ENCODE measurements at places on chromosomes 4 and X.

DNA sequence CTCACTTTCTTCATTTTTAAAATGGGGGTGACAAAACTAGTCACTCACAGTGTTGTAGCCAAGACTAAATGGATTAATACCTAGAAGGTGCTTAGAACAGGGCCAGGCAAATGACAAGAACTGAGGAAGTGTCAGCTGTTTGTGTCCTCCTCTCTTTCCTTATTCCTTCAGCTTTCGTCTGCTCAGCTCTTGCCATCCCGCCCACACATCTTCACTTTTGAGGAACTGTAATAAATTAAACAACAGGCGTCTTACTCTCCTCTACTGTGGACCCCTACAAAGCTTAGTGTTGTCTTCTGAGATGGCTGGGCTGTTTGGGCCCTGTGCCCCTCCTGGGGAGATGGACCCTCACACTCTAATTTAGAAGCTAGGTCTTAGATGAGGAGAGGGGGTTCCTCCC, 2.7 kb downstream of the HPSE start:
- DNase-seq: no peak

DNA sequence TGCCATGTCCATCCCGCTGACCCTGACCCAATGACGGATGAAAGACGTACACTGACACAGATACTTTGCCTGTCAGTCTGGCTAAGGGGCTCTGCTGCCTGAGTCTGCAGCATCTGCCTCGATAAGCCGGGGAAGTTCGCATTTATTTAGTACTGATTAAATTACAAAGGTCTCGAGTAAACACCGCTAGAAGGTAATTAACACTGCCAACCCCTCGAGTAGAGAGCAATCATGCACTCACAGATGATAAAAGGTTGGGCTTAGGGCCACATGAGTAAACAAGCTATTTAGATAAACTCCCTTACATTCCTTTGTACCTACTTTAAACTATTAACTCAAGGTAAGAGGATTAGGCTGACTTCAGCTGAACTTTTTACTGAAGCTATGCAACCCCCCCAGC, 16.0 kb upstream of the RBMXL3 start:
- no peak for DNase-seq

DNA sequence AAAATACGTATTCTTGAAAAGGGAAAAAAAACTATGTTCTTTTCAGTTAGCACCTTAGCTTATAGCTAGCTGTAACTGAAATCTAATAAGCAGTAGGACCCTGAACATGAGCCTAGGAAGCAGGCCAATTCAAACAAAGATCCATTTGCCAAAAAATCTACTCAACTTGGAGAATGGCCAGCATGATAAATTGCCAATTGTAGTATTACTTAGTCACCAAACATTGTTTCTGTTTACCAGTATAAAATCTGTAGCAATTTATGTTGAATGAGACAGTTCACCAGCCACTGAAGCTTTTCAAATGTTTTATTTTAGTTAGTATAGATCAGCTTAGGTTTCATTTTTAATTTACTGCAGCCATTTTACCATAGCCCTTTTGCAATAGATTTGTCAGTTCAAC, 323.6 kb upstream of the DIPK2B start:
- no peak for DNase-seq

DNA sequence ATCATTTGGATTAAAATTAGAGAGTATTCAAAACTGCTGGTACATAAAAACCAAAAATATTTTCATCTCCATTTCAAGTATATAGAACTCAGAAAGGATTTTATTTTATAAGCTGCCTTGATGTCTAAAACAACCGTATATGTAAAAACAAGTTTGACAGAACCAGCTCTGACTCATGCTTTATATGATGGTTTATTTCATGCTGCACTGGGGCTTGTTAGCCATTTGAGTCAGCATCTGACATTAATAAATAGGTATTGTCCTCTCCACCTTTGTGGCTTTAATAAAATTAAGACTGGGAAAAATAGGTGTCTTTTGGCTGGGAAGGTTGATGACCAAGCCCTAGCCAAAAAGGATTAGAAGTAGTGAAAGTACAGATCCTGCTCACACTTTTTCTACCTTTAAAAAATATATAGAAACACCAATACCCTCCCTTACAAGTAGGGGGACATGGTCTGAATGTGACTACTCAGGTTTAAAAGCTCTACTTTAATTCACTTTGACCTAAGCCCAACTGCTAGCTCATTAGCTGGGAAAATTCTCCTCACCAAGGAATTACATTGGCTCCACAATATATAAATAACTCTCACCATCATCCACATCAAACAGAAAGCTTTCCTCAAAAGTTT, 228.1 kb downstream of the ADAMTS3 start:
- DNase-seq: no peak

GRCh38 chr4:173243321-173243720, 74.7 kb downstream of the GALNT7 start:
- peak; percentile 39 for DNase-seq

- DNase-seq: no peak
Measured at GRCh38 chrX:25198253-25198652, 182.5 kb upstream of the ARX start.

DNA sequence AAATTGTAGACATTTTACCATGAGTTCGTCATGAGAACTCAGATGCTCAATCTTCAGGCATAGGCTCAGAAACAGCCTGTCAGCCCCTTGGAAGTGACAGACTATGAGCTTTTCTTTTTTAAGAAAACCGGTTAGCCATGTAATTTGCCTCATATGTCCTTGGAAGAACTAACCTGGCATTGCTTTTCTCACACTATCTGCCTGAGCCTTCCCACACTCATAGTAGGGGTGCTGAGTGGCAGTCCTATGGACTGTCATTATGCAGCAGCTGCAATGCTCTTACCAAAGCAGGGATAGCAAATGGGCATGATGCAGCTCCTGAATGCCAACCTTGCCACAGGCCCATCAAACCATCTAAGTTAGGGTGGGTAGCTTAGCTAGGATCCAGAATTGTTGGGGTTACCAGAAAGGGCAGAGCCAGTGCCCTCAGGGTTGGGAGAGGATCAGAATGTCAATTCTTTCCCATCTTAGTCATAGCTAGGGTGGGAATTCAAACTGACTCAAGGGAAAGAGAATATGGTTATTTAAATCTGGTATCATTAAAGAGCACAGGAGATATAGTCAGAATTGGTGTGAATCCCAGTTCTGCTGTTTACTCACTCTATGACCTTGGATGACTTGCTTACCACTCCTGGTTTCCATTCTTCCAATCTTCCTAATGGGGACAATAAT, 230.6 kb upstream of the CPEB2 start:
- DNase-seq: no peak

GRCh38 chrX:104351173-104351769, 96.5 kb upstream of the ESX1 start:
- peak; percentile 4 for DNase-seq

GRCh38 chr4:14023036-14023435, 395.5 kb upstream of the BOD1L1 start:
- DNase-seq: no peak

All from amniotic stem cell (primary cell).